ENCODE measurements at places on chromosomes 4 and X.

DNA sequence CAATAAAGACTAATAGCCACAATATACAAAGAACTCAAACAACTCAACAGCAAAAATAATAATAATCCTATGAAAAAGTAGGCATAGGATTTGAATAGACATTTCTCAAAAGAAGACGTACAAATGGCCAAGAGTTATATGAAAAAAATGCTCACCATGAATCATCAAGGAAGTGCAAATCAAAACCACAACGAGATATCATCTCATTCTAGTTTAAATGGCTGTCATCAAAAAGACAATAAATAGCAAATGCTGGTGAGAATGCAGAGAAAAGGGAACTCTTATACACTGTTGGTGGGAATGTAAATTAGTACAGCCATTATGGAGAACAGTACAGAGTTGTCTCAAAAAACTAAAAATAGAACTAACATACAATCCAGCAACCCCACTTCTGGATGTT, 18.8 kb downstream of the TLR6 start:
- DNase-seq = no peak

- no peak for DNase-seq
Measured at GRCh38 chrX:17591741-17592110, 145.6 kb upstream of the SCML1 start.

GRCh38 chr4:187077744-187078401, 354.2 kb upstream of the FAT1 start:
- DNase-seq = no peak

DNA sequence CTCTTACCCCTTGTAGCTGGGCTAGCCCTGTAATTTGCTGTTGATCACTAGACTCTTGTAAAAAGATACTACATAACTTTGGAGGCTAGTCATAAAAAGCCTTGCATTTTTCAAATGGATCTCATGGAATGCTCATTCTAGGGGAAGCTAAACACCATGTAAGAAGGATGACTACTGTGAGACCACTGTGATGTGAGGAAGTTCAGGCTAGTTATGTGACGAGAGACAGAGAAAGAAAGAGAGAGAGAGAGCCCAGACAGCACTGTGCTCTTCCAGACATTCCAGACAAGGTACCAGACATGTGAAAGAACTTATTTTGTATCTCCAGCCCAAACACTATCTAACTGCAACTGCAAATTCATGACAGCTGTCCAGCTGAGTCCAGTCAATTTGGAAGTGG, 404.6 kb upstream of the PITX2 start:
- DNase-seq = no peak

- no peak for DNase-seq
Measured at GRCh38 chr4:89048906-89049601, 7.9 kb downstream of the FAM13A start.

Measured in esophagus squamous epithelium (tissue), 5 donors.